Breast epithelium (tissue), 4 donors: ENCODE measurements at places on chromosomes 1 and 21. TPM values are rescaled to one million over a fixed set of nuclear protein-coding genes. Genes with fewer than 3 reads are reported as not detected.

DNA sequence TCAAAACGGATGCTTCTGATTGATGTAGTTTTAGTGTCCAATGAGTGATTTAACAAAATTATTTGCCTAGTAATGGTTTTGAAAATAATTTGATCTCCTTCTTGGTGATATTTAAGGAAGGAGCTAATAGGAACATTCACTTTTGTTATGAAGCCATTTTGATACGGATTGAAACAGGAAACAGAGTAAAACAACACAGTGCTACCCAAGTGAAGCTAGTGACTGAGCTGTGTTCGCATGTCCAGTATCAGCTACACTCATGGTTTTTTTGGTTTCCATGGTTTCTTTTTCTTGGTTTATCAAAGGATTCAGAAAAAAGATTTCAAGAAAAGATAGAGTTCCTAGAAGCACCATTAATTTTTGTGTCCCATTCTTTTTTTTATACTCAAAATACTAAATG is 40.1 kb upstream of the PLEKHO1 start:
- DNase-seq = no peak

DNA sequence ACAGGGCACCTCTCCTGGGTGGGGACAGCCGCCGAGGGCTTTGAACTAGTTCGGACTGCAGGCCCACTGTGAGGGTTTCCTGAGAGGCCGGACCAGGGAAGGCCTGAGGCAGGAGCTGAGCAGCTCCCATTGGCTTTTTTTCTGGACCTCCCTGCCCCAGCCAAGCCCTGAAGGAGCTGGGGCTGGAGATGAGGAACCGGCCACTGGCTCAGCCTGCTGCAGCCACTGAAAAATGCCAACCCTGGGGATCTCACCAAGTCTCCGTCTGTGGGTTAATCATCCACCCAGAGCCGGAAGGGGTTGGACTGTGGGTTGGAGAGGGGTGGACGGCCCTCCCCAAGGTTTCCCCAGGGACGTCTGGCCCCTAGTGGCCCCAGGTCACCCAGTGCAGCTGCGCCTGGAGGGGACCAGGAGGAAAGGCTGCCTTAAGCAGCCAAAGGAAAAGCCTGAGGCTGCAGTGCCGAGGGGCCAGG is 2.5 kb downstream of the VWA1 start:
- DNase-seq = no peak

DNA sequence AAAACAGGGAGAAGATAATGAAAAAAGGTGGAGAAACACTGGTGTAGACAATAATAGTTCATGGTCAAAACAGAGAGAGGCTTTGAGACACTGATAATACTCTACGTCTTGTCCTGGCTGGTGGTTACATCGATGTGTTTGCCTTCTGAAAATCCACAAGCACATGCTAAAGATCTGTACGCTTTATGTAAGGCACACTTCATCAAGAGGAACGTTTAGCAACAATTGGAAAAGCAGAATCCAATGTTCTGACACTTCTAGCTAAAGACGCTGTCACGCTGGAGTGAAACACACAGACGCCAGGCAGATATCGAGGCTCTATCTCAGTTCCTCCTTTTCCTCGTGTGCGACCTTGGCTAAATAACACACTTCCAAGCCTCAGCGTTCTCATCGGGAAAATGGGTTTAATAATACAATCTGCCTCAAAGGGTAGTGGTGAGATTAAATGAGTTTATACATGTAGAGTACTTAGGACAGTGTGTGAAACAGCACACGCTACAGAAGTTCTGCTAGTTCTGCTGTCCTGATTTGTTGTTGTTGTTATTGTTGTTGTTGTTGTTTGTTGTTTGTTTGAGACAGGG is 386.1 kb downstream of the SETD4 start:
- DNase-seq = no peak

DNA sequence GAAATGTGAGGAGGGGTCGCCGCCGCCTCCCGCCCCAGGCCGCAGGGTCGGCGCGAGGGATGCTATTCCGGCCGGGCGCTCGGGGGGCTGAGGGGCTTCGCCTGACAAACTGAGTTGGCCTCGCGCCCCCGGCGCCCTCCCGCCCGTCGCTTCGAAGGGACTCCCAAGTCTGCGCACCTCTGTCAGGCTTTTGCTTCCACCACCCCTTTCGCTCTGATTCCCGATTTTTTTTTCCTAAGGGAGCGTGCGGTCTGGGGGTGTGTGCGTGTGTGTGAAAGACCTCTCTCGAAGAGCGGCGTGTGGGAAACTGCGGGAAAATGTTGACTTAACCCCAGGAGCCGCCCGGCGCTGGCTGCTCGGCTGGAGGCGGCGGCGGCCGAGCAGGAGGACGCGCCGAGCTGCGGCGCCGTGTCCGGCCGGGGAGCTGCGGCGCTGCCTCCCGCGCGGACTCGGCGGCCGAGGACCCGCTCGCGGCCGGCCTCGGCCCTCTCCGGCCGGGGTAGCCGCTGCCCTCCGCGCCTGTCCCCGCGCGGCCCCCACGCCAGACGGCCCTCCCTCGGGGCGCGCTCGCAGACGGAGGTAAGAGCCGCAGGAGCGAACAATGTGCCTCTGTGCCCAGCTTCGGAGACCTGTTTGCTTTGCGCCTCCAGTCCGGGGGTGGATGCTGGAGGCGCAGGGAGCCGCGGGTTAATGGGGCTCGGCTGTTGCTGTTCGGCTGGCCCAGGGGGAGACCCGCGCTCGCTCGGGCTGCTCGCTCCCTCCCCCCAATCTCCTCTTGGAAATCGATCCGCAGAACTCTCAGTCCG is 1.1 kb downstream of the ADGRL2 start:
- no peak for DNase-seq

- no peak for DNase-seq
Measured at GRCh38 chr1:98327220-98327861, 334.2 kb upstream of the SNX7 start.

DNA sequence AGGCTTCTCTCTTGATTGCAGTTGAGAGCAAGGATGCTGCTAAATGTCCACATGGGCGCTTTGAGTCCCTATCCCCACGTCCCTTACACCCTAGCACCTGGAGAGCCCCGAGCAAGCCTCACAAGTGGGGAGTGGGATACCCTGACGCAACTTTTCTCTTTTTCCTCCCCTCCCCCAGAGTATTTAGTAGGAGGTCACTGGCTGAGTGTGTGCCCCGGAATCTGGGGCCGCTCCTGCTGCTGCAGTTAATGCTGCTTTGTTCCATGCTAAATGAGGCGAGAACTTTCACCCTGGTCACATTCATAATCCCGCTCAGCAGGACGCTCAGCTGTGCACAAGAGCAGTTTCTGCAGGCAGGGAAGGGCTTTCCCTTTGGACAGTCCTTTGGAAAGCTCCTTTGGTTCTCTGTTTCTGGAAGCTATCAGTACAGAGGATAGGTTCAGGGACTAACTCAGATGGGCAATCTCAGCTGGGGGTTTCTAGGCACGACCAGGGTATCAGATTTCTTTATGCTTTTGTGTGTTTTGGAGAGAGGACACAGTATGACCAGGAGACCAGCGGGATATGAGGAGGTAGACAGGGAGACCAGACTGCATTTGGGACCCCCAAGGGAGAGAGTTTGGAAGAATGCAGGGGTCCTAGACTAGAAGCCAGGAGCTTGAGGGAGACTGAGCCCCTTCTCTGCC is 75.9 kb downstream of the NOS1AP start:
- no peak for DNase-seq

DNA sequence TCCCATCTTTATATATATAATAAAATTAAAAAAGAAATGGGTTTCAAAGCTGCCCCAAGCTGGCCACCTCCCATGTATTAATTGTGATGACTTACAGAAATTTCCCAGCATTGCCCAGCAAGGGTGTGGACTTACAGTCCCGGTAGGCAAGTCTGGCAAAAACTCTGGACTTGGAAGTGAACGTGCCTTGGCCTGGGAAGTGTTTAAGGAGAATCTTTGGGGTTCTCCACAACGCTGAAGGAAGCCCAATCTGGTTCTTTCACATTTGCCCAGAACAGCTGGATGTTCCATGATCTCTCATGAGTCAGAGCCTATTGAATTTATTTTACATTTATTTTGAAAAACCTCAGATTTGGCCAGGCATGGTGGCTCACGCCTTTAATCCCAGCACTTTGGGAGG is 98.4 kb upstream of the SLC45A1 start:
- no peak for DNase-seq

GRCh38 chr1:92749024-92749634 is 35.8 kb downstream of the EVI5 start:
- DNase-seq = no peak

GRCh38 chr1:22792396-22793160 is 81.9 kb downstream of the EPHB2 start:
- no peak for DNase-seq

- no peak for DNase-seq
Measured at GRCh38 chr1:185636848-185637247, 97.3 kb upstream of the HMCN1 start.

GRCh38 chr1:243287123-243287460 is 31.3 kb downstream of the SDCCAG8 start:
- no peak for DNase-seq

- DNase-seq = no peak
Measured at GRCh38 chr1:215749414-215749813, 182.3 kb downstream of the KCTD3 start.

DNA sequence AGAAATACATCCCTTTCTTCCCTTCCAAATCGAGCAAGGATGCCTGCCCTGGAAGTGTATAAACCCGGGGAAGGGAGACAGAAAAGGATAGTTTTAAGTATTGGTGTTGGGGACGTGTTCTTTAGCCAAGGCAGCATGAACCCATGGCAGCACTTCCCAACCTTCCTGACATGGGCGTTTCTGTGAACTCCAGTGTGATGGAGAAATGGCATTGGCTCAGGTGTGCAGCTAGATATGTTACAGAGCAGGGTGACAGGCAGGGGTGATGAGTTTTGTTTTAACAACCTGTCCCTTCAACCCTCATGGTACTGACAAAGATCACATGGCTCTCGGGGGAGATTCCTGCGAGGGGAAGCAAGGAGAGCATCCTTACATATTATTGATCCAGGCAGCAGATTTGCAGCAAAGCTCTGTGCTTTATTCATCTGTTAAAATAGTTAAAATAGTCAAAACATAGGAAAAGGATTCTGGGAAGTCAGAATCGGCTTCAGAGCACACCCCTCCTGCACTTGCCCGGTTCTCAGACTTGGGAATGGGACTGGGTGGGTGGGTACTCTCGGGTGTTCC is 4.0 kb downstream of the MX1 start:
- no peak for DNase-seq

DNA sequence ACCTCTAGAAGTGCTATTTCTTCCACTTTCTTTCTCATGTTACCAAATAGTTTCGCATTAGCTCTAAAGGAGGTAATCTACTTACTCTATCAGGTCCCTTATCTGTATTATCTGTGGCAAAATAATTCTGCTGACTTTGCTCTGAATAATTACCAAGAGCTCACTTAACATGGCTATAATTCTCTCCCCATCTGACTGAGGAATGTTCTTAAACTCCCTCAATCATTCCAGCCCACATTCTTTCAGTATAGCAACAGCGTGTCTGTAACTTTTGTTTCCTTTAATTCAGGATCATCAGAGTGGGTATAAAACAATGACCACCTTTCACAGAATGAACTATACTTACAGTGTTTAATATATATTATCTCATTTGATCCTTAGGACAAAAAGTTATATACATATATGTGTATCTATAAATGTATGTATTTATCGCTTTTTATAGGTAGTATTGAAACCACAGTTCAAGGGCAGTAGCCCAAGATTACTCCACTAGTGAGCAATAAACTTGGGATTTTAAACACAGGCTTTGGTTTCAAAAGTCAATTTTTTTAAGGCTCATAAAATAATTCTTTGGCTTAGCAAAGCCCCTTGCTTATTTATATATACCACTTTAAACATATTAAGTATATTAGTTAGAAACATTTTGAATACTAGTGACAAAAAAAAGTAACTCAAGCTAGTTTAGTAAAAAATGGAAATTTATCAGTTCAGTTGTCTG is 36.1 kb upstream of the ST6GALNAC3 start:
- DNase-seq = no peak

DNA sequence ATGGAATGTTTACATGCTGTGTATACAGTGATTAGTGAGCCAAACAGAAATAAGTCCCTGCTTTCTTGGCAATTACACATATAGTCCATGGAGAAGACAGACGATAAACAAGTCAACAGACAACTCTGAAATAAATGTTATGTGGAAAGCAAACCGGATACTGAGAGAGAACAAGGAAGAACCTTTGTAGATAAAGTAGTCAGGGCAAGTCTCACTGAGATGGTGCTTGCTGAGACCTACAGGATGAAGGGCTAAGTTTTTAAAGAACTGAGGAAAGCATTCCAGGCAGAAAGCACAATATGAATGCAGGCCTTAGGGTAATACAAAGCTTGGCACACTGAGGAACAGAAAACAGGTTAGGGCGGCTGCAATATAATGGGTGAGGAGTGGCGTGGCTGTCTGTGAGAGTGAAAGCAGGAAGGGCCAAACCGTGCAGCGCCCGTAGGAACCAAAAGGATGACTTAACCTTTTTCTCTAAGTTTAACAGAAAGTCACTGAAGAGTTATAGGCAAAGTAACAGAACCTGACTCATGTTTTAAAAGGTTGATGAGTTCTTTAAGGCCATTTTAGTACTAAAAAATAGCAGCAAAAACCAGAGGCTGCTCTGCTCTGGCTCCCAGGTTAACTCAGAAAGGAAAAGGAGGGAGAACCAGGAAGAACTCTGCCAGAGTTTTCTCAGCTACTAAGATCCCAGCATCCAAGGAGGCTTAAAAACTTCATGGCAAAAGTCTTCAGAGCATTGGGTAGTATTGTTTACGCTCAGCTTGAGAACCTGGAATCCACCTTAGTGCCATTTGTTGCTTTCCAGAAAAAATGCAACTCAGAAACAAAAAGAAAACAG is 8.7 kb upstream of the TTF2 start:
- peak; percentile 47 for DNase-seq

GRCh38 chr1:202680586-202681352 is 29.5 kb downstream of the SYT2 start:
- no peak for DNase-seq

The OR2T11 gene
- not detected for total RNA-seq

The PTGFRN gene
- total RNA-seq = 10.6 TPM

The REN gene
- not detected for total RNA-seq

The CAPZA1 gene
- total RNA-seq = 142 TPM

The SOX13 gene
- 31.9 TPM for total RNA-seq

The LCE1D gene
- not detected for total RNA-seq
